ENCODE measurements at places on chromosomes 4 and X.
A peak's percentile ranks its signal among the peaks of the same experiment; 100 is the strongest.

- no peak for DNase-seq
Observed at GRCh38 chr4:141914746-141915145, 278.4 kb downstream of the IL15 start.

DNA sequence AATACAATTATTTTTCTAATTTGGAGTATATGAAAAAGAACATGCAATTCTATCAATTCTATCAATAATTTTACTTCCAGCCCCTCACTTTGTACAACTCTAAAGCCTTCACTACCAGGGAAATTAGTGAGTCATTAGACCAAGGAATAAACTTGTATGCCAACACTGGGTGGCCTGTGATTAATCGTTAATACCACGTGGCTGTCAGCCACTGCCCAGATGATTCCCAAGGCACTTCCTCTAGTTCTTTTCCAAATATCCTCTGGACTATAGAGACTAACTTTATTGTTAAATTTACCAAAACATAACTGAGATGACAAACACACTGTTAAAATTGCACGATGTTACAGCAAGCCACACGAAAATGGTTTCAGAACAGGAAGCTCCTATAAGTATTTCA lies 45.7 kb downstream of the MID1 start:
- DNase-seq = no peak

- DNase-seq = no peak
Observed at GRCh38 chrX:109357706-109358105, 124.2 kb downstream of the GUCY2F start.

DNA sequence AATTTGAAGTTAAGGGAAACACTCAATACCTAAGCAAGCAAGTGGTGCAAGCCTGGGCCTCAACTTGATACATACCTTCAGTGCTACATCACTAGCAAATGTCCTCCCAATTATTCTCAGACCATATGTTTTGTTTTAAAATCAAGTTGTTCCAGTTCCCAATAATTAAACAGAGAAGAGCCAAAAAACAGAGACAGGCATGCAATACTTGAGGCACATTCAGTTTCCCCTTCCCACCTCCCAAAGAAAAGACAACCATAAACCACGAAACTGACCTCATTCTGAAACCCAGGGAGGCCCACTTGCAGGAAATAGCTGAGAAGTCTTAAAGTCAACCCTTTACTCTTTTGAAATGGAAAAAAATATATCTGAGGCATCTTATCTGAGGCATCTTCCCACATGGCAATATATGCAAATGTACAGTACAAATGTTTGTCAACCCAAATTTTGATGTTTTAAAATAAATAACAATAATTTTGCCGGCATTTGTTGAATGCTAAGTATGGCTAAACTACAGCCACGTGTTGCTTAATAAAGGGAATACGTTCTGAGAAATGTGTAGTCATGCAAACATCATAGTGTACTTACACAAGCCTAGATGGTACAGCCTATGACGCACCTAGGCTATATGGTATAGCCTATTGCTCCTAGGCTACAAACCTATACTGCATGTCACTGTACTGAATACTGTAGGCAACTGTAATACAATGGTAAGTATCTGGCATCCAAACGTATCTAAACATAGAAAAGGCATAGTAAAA lies 147.5 kb downstream of the TSPAN5 start:
- peak; percentile 24 for DNase-seq

GRCh38 chr4:11824566-11824965 lies 395.9 kb upstream of the HS3ST1 start:
- DNase-seq = no peak

- no peak for DNase-seq
Observed at GRCh38 chr4:66959207-66959606, 586.1 kb downstream of the CENPC start.

GRCh38 chr4:167826281-167826680 lies 266.1 kb upstream of the ANXA10 start:
- no peak for DNase-seq

- DNase-seq = no peak
Observed at GRCh38 chr4:117640836-117641235, 393.4 kb upstream of the NDST3 start.

GRCh38 chr4:552019-552418 lies 24.1 kb downstream of the TMEM271 start:
- DNase-seq = no peak

- DNase-seq = no peak
Observed at GRCh38 chr4:8709729-8710360, 117.3 kb downstream of the CPZ start.

DNA sequence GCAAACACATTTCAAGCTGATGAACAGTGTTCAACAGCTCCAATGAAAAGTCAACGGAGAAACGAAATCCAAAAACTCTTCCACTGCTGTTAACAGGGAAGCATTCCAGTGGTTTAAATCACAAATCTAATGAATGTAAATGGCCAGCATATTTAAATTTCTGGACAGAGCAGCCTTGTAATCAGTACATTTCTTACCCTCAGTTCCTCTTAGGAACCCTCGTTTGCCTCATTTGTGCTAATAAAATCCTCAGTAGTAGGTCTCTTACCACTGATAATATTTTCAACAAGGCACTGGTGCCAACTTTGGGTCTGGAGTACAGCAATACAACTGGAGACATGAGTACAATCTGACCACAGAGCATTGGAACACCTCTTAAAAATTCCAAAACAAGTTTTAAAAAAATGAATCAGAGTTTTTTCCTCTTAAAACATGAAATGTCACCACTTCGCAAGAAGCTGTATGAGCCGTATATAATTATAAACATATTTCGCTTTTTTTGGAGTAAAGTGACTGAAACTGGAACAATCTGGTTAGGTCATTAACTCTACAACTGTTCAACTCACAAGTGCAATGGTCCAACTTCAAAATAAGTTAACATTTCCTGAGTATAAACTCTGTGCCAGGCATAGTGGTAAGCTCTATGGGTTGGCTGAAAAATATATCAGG lies 211.2 kb downstream of the CPEB2 start:
- no peak for DNase-seq

DNA sequence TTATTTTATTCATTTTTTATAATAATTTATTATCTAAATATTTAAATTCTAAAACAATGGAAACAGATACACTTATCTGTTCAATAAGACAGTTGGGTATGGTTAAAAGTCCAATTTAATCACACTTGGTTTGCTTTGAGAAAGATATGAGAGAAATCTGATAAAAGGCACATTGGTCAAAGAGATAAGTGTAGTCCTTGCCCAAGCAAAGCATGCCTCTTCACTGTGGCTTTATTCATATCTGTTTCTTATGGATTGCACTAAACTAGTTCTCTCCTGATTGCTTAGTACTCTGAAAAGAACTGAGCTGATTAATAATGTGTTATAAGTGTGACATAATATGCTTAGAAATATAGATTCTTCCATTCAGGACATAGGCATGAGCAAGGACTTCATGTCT lies 39.8 kb downstream of the CXCL1 start:
- DNase-seq = no peak

GRCh38 chrX:154748712-154749339 lies 2.1 kb downstream of the GAB3 start:
- peak; percentile 60 for DNase-seq

- no peak for DNase-seq
Observed at GRCh38 chrX:37746218-37746941, 33.5 kb upstream of the CYBB start.

DNA sequence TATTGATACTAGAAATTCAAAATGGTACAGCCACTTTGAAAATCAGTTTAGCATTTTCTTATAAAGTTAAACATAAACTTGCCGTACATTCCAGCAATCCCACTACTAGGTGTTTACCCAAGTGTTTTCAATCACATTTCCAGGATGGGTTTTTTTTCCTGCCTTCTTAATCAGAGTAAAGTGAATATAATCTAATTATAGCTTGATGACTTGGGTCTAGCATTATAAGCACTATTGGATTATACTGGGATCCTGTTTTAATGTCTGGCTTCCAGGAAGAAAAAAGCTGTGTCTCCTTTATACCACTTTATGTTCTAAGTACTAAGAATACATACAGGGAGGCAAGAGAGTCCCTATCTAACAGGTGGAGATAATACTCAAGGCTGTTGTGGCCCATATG lies 103.3 kb upstream of the KLHL13 start:
- DNase-seq = no peak

GRCh38 chrX:15033917-15034316 lies 160.7 kb downstream of the MOSPD2 start:
- DNase-seq = no peak

- no peak for DNase-seq
Observed at GRCh38 chrX:68114573-68115129, 318.6 kb downstream of the OPHN1 start.

DNA sequence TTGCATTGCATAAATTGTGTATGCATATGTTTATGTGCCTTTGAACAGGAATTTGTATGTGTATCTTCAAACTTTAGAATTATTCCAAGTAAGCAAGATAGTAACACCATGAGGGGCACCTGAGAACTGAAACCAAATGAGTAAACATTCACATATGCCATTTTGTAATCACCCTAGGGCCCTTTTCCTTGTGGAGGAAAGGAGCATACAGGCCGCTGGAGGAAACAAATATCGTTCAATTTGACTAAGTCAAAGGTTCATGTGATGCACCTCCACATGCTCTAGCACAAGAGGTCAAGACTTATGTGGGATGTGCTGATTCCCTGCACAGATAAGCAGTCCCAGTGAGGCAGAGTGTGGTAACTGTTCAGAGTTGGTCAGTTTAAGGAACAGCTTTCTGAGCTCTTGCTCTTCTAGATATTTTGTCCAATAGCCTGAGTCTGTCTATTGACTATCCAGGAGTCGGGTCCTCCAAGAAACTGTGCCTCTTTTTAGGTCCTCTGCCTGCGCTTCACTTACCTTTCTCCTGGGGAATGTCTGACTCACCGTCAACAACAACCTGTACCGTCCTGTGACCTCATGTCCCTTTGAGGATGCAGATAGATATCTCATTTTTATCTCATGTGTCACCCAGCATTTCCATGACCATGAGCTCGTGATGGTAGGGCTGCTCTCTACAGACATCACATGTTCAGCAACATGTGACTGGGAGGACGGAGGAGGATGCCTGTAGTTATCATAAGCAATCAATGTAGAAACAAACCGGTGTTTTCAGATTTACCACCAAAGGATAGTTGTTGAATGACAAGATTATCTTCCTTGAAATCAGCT lies 196.9 kb downstream of the NWD2 start:
- no peak for DNase-seq

DNA sequence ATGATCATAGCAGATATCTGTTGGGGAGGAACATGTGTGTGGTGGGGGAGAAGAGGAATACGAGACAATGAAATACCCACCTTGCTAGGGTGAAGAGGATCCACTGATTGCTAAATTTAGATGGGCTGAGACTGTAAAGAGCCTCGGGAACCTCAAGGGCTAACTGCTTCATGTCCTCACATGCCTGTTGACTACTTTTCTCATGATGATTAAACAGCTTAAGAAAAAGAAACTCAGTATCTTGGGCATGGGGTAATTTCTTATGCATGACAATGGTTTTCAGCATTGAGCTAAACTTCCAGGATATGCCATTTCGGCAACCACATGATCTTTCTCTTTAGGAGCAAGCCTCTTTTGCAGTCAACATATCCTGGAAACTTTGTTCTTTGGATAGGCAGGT lies 3.9 kb upstream of the LNX1 start:
- no peak for DNase-seq

GRCh38 chr4:76234679-76235044 lies 16.9 kb upstream of the FAM47E start:
- DNase-seq = no peak

- DNase-seq = no peak
Observed at GRCh38 chr4:55613621-55614020, 21.6 kb upstream of the PDCL2 start.

DNA sequence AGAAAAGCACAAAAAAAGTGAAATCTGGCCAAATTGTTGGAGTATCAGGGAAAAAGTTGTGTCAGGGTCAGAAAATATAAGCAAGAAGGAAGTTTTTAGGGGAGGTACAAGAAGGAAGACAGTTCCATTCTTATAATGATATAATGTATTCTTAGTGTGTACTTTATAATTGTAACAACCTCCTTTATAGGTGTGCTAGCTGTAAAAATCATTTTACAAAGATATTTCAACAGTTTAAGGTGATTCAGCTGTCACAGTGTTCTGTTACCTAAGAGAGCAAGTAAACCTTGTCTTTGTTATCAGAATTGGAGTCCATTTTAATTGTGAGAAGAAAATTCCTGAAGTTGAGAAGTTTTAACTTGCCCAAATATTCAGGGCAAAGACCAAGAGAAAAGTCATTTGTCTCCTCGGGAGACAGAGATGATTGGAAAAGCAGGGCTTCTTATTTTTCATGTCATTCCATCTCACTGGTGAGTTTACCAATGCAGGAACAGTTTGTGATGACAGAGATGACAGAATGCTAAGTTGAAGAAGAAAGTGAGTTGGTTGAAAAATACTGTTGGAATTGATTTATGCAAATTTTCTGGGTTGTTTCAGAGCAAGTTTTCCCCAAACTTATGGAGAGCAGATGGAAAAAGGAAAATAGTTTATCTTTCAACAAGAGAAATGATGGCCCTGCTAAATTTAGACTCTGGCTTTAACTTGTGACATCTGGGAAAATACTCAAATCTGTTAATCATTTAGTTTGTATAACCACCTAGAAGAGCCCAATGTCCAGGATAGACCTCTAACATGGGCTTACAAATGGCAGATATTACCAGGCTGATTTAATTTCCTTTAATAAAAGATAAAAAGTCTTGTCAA lies 14.8 kb downstream of the INTS6L start:
- DNase-seq = no peak

DNA sequence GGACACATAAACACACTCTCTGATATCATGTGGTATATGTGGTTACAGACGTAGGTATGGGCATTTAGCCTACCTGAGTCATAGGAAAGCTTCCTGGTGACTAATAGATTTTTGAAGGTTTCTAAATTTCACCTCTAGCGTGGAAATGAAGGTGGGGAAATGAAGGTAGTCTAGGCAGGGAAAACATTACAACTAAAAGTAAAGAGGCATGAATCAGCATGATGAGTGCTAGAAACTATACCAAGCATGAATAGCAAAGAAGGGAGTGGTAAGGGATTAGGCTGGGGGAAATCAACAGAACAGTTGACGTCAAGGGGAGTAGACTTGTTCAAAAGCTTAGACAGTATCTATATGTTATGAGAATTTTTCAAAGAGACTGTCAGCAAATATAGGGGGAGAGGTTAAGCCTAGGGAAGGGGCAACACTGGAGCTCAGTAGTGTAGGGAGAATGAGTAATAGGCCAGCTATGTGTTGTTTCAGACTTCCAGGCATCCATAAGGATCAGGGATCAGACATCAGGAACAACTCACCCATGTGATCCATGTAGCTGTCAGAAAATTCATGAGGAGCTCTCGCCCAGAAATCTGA lies 279.3 kb upstream of the DIPK2B start:
- DNase-seq = no peak

DNA sequence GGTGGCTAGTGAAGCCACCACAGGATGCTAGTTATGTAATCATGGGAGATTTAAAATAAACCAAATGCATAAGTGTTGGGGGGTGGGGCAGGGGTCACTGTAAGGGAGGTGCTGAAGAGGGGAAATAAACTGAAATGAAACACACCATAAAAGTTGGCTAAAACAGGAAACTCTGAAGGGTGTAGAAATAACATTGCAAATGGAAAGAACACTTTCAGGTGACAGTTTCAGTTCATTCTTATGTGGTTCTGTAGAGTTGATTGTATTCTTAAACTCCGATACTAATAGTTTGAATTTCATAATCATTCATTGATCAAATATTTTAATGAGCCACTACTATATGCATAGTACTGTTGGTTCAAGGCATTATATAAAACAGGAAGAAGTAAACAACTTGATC lies 80.1 kb downstream of the HDAC8 start:
- no peak for DNase-seq

All from activated CD4-positive, alpha-beta T cell treated with anti-CD3 and anti-CD28 coated beads, Interleukin-2, amount 10 ng/mL, durations not matched to agents 7 days and 5 days (primary cell).